NCI-H1092 (cell line): ENCODE measurements at places on chromosomes 7 and 10.
A peak's percentile ranks its signal among the peaks of the same experiment; 100 is the strongest.

DNA sequence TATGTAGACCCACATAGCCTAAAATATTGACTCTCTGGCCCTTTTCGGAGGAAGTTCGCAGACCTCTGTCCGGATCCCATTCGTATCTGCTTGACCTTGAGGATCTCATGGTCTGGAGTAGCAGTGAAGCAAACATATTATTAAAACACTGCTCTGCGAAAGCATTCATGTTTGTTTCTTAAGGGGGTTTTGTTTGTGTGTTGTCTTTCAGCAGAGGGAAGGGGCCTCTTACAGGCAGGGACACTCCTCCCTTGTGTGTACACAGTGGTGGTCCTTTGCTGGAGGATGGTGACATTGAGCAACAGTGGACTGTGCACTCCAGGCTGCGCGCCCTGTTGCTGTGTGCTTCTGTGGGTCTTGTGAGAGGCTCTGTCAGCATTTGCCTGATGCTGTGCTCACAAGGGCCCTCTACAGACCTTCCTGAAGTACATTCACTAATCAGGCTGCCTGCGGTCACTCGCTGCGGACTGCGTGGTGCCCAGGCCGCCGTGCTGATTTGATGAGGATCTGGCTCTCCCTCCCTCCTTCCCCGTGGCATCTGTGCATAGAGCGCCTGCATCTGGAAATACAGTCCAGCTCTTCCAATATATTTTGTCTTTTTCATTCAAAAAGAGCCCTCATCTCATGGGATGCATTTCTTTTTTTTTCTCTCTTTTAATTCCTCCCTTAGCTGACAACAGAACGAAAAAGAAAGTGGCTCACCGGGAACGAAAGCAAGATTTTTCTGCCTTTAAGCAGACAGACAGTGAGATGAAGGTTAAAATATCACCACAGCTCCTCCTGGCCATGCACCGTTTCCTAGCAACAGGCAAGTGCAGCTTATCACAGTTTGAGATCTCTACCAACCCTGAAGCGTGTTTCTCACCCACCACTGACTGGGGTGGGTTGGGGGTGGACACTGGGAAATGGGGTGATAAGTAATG is 135.8 kb downstream of the CNNM2 start:
- no peak for DNase-seq

GRCh38 chr7:133354546-133355324 is 101.9 kb downstream of the EXOC4 start:
- DNase-seq = no peak

DNA sequence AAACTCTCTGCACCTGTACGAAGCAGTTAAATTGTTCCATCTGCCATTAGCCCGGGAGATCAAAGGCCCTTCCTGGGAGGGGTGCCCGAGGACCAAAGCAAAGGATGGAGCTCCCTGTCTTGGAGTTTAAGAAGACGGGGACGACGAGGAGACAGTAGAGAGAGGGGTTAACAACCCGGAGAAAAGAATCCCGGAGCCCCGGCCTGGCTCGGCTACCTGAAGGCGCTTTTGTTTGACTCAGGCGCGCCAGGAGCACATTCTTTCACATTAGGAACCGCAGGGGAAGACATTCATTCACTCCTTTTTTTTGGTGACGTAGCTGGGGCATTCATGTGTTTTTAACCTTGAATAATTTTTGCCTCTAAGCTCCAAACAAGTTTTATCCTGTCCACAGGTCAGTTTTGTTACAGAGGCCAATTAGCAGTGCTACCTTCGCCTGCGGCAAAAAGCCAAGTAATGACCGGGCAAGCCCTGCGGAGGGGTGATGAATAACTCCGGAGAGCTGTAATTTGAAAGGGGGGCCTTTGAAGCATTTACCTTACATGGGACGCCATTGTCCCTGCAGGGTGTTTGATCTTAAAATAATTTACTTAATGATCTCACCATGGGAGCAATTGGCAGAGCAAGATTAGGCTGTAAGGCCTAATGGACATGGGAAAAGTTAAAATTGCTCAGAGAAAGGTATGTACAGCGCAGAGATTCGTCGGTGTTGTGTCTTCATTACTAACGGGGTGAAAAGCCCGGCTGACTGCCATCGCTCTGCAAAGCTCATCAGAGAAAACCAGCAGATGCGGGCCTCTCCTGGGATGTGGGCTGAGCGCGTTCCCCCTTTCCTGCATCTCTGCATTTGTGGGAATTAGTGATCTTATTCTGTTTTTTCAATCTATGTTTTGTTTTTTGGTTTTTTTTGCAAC is 258.0 kb upstream of the SP4 start:
- no peak for DNase-seq

GRCh38 chr10:124918906-124919305 is 23.0 kb upstream of the ZRANB1 start:
- no peak for DNase-seq

GRCh38 chr7:137881607-137882260 is 35.0 kb upstream of the DGKI start:
- no peak for DNase-seq

GRCh38 chr10:108631332-108631731 is 1292.0 kb downstream of the XPNPEP1 start:
- DNase-seq = no peak

GRCh38 chr7:36601601-36602000 is 122.7 kb downstream of the AOAH start:
- no peak for DNase-seq

GRCh38 chr10:123399276-123399839 is 245.2 kb downstream of the BUB3 start:
- no peak for DNase-seq

GRCh38 chr7:50653126-50653864 is 88.1 kb upstream of the DDC start:
- no peak for DNase-seq

- no peak for DNase-seq
Observed at GRCh38 chr10:111200505-111201186, 123.8 kb downstream of the ADRA2A start.

DNA sequence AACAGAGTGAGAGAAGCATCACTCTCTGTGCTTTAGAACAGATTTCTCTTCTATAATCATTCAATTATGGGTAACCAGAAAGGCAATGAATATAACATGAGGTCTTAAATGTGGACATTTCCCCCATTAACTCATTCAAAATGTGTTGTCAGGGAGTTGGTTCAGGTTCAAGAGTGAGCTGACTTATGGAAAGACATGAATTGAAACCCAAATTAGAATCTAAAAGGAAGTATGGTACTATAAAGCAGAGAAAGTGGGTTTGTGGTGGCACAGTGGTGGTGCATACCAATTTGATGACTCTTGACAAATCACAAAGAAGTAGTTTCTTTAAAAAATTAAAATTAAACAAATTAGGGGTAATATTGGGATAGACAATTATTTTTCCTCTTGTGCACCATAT is 114.6 kb upstream of the MEOX2 start:
- no peak for DNase-seq

DNA sequence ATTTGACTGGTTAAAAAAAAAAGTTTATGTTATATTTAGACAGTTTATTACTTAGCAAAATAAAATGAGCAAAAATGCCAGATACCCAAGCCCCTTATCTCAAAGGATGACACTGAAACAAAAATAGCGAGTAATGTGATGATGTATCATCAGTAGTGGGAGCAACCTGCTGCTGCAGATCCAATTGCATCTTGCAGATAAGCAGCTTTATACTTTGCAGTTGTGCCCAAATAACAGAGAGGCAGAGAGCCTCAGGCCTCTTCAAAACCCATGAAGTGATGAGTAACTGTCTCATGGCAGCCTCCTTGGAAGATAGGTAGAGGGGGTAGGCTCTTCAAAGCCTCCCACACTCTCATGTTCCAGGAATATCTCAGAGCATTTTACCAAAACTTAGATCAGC is 468.2 kb upstream of the LRRTM3 start:
- DNase-seq = no peak

DNA sequence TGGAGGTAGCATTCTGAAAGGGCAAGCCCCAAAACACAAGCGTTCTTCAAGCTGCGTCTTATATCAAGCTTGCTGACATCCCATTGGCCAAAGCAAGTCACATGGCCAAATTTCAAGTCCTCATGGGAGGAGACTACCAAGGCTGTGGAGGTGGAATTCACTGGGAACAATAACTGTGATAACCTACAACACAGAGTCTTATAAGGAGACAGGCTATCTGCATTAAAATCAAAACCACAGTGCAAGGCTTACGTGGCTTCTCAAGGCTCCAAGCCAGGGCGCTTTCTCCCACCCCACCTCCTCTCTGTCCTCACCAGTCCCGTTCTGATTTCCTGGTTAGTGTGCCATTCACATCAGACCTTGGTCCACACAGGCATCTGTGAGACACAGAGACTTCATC is 39.4 kb downstream of the ADRB1 start:
- no peak for DNase-seq

DNA sequence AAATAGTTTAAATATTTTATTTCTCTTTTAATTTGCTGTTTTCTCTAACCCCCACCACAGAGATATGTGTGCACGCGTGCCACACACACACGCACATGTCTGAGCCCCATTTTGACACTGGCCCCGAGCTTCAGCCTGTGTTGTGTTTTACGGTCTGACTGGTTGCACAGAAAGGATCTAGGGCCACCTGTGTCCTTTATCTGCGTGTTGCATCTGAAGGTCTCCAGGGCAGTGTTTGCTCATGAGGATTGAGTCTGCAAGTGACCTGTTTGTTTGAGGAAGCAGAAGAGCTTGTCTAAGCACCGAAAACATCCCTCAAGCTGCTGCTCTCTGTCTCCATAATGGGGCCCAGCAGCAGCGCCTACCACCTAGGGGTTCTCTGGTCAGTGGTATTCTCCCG is 266.4 kb upstream of the LYZL1 start:
- peak; percentile 18 for DNase-seq

GRCh38 chr7:20597339-20597738 is 18.1 kb upstream of the ABCB5 start:
- no peak for DNase-seq

DNA sequence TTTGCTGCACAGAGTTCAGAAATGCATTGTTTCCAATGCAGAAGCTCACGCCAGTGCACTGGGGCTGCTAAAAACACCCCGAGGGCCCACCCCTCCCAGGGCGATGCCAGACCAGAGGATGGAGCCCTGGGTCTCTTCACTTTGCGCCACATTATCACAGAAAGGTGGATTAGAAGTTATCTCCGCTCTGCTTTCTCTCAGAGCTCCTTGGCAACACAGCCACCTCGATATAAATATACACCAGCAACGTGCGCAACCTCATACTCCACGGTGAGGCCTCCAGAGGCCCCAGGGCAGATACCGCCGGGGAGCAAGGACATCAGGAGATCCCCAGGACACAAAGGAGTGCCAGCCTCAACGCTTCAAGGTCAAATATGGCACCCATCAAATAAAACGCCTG is 121.0 kb upstream of the TBX20 start:
- no peak for DNase-seq

DNA sequence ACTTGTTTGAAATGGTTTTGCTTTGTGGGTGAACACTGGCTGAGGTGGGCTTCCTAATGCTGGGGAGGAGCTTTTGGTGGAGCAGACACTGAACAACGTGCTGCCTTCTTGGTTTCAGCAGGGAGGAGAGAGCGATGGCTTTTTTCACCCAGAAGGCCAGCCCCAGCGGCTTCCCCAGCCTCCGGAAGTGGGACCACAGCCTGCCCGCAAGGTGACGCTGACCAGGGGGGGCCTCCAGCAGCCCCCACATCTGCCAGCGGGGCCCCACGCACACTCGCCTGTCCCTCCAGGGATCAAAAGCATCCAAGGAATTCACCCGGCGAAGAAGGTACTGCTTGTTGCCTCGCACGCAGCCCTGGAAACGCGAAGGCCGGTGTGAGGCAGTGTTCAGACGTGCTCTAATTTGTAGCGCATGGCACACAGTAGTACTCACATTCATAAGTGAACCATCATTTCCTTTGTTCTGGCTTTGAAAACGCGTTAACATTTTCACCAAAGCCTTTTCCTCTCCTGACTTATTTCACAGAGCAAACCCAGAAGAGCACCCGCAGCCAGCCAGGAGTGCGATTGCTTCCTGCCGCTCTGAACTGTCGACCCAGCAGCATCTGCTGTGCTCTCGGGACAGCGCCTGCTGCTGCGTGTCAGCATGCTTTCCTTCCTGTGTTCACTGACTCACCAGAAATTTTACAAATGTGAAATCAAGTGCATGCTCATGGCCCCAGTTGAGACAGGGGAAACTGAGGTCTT is 48.4 kb downstream of the SHH start:
- DNase-seq = no peak

GRCh38 chr7:102072636-102073209 is 213.9 kb upstream of the SH2B2 start:
- no peak for DNase-seq

DNA sequence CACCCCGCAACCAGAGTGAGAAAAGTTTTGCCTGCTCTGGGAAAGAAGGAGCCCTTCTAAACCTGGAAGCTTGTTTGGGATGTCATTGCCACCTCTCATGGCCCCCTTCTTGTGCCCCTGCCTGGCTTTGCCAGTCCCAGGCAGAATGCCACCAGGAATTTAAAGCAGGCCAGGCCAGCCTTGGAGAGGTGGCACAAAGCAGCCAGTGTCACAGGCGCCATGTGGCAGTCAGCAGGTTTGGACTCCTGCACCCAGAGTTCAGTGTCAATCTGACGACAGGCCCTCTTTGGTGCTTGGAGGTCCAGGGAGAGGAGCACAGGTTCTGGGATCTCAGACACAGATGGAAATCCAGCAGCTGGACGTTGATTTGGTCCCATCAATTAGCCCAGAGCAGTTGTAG is 12.7 kb downstream of the HK1 start:
- DNase-seq = no peak

DNA sequence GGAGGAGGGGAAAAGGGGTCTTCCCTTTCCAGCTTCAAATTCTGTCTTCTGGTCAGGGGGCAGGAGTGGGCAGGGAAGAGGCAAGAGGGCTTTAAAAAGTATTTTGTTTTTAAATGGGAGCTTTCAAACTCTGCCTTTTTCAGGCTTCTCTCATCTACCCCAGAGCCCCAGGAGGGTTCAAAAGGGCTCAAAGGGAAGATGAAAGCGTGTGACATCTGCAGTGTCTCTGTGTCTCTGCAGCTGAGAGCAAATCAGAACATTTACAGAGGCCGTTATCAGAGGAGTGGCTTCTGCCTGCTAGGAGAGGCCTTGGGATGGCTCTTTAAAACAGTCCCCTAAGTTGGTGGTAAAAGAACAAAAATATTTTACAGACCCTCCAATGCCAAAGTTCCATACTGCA is 30.3 kb downstream of the TRIM8 start:
- no peak for DNase-seq

GRCh38 chr10:124210263-124210662 is 116.9 kb upstream of the CHST15 start:
- DNase-seq = no peak

DNA sequence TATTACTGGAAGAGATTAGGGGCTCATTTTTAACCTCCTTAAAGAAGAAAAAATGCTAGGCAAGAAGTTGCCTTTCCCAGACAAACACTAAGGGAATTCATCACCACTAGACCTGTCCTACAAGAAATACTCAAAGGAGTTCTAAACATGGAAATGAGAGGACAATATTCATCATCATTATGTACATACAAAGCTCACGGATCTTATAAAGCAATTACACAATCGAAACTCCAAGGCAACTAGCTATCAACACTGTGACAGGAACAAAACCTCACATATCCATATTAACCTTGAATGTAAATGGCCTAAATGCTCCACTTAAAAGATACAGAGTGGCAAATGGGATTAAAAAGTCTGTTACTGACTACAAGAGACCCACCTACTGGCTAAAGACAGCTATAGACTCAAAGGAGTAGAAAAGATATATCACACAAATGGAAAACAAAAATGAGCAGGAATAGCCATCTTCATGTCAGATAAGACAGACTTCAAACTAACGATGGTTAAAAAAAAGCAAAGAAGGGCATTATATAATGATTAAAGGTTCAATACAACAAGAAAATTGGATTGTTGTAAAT is 246.6 kb downstream of the ADRA2A start:
- no peak for DNase-seq
